ENCODE measurements at places on chromosomes 3 and 15.
A peak's percentile ranks its signal among the peaks of the same experiment; 100 is the strongest.

GRCh38 chr15:91603384-91604080, 250.0 kb upstream of the SLCO3A1 start:
- no peak for DNase-seq

DNA sequence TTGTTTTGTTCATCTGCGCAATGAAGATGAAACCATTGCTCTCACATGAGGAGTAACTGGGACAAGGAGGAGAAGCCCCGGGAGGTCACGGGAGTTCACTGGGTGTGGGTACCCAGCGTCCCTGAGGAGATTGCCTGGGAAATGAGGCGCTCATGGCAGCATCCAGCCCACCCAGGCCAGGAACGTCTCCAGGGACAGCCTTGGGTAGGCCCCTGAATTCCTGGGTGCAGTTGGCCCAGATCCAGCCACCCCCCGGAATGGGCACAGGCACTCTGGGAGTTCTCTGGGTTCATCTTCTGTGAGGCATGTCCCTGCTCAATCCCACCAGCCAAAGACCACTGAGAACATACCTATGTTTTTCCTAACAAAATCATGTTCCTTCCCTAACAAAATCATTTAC, 18.5 kb downstream of the BFSP2 start:
- no peak for DNase-seq

GRCh38 chr3:27431116-27431515, 53.1 kb downstream of the SLC4A7 start:
- DNase-seq: no peak

- peak; percentile 55 for DNase-seq
Measured at GRCh38 chr3:25663869-25664811, 567 bp downstream of the TOP2B start.

DNA sequence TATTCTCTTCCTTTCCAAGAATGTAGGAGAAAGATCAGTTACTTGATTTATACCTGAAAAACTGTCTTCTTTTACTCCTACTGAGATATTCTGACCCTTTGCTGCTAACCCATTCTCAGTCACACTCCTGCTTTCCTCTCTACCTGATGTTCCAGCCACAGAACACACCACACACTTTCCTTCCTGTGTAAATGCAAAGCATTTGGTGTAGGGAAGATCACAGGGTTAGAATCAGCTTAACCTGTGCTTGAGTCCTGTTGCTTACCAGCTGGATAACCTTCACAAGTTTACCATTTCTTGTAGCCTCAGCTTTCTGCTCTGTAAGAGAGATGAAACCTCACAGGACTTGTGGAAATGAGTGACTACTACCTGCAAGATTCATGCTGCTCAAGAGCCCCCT, 489.8 kb upstream of the GOLIM4 start:
- no peak for DNase-seq

- DNase-seq: no peak
Measured at GRCh38 chr3:135491491-135492205, 473.9 kb upstream of the PPP2R3A start.

DNA sequence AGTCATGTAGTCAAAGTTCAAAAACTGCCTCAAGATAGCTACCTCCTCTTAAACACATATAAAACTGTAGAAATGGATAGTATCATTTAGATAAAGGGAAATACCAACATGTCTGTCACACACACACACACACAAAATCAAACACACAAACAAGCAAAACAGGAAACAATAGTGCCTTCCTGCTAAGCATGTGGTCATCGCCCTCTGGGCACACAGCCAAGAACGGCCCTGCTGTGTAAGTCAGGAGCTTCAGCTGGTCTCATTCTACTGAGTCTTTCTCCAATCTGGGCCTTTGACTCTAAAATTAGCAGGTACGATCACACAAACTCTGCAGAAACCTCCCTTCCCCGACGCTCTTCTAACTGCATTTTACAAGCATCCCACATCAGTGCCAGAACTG, 272.2 kb upstream of the CHRNA7 start:
- no peak for DNase-seq

- DNase-seq: no peak
Measured at GRCh38 chr15:57550640-57551039, 41.1 kb upstream of the MYZAP start.

DNA sequence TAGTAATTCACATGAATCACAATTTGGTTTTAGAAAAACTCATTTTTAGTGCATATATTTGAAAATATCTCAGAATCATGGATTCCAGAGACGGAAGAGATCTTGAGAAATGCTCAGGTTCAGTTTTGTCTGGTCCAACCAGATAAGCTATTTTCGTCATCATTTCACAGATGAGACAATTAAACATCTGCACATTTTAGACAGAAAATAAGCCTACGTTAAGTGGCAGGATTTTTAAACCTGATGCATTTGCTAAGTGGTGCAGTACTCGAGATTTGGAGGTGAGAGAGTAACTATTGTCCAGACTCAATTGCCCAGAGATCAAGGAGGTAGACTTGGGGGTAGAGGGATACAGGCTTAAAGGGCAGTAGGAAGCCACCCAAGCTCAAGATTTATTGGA, 90.5 kb downstream of the CCNL1 start:
- DNase-seq: no peak
